ENCODE measurements at places on chromosomes 2 and 18.

DNA sequence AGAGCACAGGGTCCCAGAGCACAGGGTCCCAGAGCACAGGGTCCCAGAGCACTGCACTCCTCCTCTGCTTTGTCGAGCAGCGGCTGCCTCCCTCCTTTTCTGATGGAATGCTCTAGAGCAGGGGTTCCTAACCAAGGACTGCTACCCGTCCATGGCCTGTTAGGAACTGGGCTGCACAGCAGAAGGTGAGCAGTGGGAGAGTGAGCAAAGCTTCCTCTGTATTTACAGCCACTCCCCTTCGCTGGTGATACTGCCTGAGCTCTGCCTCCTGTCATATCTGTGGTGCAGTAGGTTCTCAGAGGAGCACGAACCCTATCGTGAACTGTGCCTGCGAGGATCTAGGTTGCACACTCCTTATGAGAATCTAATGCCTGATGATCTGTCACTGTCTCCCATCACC lies 33.1 kb upstream of the ADNP2 start:
- no peak for DNase-seq

DNA sequence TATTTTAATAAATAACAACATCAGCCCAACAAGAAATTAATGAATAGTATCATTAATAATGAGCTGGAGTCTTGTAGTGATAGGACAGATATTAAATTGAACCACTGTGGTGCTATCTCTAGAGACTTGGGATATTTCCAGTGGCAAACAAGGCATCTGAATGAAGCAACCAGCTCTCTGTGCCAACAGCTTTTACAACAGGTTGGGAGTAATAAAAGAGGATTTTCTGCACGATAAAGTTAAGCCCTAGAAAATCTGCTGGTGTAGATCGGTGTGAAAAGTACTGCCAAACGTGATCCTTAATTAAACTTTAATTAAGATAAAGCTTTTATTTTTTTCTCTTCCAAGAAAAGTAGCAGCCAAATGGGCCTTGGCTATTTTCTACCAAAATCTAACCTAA lies 385.5 kb downstream of the NR4A2 start:
- DNase-seq, result no peak

DNA sequence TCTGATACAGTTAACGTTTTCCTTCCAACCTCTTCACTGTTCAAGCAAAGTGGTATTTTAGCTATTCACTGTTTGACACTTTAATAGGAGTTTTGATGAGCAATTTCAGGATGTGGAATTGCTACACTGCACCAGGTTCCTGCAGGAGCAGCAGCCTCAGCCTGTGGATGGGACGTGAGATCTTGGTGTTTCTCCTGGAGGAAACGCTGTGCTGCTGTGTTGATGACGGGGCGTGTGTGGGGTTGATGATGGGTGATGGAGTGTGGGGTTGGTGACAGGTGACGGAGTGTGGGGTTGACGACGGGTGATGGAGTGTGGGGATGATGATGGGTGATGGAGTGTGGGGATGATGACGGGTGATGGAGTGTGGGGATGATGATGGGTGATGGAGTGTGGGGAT lies 98.9 kb downstream of the RTP5 start:
- no peak for DNase-seq

GRCh38 chr2:96198921-96199320 lies 9.7 kb downstream of the STARD7 start:
- no peak for DNase-seq

- DNase-seq, result no peak
These were observed 158.6 kb upstream of the LTBP1 start for GRCh38 chr2:32788114-32788513.

GRCh38 chr18:23538001-23538400 lies 34.7 kb downstream of the RMC1 start:
- no peak for DNase-seq

DNA sequence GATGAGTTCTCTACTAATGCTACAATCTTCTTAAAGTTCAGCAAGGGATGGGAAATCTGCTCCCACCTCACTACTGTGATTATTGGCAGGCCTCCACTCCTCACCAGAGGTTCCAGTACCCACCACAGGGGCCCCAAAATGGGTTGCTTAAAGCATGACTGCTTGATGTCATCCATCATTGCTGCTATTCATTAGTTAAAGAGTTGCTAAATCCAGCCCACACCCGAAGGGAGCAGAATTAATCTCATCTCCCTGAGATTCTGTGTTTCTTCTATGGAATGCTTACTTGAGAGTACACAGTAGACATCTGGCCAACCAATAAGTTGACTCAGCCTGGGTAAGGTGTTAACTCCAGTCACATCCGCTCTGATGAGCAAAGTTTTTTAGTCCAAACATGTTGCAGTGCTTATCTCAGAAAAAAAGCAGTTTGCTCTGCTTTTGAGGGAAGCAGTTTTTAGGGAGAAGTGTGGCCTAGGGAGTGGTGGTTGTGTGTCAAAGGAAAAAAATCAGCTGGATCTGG lies 690.2 kb upstream of the POU3F3 start:
- DNase-seq, result no peak

DNA sequence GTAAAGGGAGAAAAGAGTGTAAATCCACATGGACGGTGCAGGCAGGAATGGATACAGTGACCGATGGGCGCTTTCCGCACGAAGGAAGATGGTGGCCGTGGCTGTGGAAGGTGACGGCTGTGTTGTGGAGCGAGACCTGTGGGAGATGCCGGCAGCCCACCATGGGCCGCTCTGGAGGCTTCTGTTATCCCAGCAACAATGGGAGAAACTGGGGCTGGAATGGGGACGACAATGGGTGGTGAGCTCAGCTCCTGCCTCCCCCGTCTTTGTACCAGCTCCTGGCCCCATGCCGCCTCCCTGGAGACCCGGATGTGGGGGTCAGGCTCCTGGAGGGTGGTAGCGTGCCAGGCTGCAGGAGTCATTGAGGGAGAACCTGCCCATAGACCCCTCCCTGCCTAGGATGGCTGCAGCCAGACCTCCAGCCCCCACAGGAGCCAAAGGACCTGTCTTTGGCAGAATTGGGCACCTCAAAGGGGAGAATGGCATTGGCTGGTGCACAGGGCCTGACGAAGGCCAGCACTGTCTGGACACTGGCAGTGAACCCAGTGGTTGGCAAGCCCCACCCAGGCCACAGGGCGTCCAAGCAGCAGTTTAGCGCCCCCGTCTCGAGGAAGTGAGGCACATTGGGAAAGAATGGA lies 72.6 kb downstream of the SLC66A2 start:
- DNase-seq, result no peak

- DNase-seq, result no peak
These were observed 2.1 kb downstream of the NABP1 start for GRCh38 chr2:191679818-191680600.

DNA sequence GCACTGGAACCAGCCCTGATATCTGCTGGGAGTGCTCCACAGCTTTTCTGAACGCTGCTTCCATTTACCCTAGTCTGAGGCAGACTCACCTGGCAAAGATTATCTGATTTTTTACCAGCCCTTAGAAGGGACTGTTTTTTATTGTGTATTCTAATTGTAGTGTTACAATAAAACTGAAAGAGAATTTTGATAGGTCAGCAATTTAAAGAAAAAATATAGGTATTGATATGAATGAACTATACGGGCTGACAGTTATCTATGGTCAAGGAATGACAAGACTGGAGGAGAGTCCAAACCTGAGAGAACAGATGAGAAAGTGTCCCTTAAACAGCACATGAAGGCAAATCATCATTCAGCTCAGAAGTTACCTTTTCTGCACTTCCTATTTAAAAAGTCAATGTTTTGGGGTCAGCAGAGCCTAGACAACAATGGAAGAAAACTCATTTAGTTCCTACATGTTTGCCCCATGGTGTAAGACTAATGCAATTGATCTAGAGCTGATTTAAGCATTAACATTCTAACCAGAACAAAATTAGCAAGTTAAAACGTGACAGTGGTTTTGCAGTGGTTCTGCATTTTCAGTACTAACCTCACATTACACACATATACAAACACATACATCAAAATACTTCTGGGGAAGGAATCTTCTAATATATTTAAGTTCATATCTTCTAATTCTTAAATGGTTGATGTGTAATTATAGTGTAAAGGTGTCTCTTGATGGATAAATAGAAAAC lies 500.9 kb downstream of the TGIF1 start:
- no peak for DNase-seq

- DNase-seq, result no peak
These were observed 203.2 kb downstream of the ETAA1 start for GRCh38 chr2:67600222-67600871.

DNA sequence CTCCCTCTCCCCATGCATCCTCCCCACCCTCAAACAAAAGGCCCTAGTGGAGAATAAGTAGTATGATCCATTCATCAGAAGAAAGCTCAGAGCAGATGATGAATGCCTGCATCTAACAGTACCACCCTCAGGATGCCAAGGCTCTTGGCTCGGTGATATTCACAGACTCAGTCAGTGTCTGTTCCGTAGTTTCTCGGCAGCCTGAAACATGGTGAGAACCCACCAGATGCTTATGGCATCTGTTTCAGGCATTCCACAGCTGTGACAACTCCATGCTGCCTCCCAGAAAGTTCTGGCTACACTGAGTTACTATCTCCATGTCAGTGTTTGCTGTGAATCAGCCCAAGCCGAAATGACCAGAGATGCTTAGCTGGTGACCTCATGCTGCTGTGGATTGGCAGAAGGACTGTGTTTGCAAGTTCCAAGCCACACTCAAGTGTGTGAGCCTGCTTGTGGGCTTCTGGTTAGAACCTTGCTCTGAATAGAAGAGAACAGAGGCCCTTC lies 83.9 kb downstream of the WDSUB1 start:
- DNase-seq, result peak; percentile 77

DNA sequence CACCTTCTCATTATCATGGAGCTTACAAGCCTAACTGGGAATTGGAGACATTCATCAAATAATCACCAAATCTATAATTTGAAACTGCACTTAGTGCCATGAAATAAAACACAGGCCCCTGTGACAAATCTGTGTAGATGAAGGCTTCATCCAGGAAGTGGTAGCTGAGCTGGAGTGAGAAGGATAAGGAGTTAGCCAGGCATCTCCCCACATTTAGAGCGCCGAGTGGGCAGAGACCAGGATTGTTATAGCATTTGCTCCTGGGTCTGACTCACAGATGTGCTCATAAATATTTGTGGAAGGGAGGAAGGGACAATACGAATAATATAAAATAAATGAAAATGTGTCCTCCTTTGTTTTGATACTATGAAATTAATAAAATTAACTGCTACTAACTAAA lies 2.5 kb upstream of the MAT2A start:
- DNase-seq, result no peak

DNA sequence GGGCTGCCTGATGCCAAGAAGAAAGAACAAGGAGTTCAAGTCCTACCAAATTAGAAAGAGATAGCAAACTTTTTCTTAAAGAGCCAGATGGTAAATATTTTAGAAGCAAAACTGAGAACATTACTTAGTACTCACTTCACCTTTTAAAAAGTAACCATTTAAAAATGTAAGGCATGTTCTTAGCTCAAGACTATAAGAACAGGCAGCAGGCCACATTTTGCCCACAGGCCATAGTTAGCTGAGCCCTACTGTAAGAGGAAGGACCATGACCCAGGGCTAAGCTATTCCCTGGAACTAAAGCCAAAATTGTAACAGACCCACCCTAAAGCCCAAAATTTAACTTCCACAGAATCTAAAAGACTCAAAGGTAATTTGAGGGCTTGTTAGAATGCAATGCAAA lies 31.3 kb downstream of the USP40 start:
- DNase-seq, result no peak

DNA sequence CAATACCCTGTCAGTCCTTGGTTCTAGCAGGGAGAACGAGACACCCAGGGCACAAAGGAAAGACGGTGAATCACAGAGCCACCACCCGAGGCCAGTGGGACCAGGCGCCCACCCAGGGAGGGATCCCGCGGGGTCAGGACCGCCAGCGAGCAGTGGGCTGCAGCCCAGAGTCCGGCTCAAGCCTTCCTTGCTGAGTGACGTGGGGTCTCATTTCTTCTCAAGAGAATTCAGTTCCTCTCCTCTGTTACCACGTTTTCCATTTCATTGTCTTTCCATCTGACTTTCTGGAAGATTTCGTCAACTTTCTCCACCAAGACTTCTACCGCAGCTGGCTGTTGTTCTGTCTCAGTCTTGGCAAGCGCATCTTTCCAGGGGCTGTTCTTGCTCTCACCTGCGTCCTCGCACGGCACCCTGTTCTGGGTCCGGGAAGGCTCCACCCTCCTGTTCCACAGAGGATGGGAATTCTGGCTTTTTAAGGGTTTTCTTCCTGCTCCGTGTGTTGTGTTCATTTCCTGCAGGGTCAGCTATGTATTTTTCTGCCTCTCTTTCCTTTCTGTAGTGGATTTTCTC lies 248.6 kb downstream of the NDUFA10 start:
- DNase-seq, result no peak

DNA sequence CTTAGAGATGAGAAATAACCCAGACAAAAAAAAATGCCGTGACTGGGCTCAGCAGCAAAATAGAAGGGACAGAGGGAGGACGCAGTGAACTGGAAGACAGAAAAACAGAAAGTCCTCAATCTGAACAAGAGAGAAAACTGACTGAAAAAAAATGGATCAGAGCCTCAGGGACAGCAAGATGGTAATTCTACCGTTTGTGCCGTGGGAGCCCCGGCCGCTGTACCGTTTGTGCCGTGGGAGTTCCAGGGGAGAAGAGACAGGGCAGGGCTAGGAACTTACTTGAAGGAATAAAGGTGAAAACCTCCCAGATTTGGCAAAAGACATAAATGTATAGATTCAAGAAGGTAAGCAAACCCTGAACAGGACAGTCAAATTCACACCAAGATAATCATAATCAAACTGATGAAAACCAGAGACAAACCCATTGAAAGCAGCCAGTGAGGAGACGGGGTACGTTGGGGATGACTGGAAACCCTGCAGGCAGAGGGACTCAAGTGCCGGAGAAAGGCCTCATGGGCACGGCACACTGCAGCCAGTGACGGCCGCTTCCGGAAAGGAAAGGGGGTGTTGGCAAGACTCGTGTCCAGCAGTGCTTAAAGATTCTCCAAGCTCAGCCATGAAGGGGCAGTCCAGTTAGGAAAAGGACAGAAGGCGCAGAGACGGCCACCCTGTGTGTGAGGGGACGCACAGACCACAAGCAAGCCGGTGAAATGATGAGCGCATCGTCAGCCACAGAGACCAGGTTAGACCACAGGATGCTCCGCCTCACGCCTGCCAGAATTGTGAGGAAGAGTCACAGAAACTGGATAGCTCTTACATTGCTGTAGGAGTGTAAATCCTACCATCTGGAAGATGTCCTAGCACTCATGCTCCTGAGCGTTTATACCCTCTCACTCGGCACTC lies 40.0 kb upstream of the NFATC1 start:
- no peak for DNase-seq

DNA sequence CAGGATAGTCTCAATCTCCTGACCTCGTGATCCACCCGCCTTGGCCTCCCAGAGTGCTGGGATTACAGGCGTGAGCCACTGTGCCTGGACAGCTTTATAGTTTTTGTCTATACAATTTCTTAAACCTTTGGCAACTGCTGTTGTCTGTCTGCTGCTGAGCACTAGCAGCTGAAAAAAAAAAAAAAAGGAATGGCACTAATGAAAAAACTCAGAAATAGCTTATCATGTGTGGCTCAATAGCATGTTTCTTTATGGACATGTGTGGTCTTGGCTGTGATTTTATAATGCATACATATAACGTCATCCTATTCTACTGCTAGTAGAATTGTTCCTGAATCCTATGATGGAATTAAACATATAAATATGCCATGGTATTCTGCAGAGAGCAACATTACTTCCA lies 231.2 kb downstream of the TPGS2 start:
- no peak for DNase-seq

- DNase-seq, result no peak
These were observed 387.1 kb downstream of the PTPRM start for GRCh38 chr18:7954238-7954637.

- no peak for DNase-seq
These were observed 27.8 kb upstream of the MBOAT2 start for GRCh38 chr2:9031246-9031645.
